ENCODE measurements at places on chromosomes 2 and 18.

DNA sequence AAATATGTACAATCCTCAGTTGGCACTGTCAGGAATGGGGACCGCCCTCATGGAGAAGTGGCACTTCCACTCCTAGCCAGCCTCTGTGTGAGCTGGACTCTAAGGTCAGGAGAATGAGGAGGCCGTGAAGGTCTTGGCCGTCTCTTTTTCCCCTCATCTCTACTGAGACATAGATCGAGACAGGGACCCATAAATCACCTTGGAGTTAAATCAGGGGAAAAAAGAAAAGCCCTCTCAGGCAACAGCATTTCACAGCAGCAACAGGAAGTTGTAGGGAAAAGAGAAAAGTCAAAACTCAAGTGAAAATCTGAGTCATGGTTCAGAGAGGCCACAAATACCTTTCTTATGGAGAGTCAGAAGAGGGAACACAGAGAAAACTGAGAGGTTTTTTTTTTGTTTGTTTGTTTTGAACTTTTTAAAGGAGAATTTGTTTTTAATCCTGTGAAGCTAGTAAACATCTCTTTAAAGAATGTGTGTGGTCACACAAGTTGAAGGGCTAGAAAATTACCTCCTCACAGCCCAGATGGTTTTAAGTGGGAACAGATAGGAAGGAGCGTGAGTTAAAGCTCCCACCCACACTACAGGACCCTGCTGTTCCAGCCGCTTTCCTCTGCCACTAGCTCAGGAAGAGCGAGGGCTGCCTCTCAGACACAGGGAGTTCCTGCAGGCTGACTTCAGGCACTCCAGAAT lies 30.6 kb upstream of the CYP1B1 start:
- DNase-seq = no peak

DNA sequence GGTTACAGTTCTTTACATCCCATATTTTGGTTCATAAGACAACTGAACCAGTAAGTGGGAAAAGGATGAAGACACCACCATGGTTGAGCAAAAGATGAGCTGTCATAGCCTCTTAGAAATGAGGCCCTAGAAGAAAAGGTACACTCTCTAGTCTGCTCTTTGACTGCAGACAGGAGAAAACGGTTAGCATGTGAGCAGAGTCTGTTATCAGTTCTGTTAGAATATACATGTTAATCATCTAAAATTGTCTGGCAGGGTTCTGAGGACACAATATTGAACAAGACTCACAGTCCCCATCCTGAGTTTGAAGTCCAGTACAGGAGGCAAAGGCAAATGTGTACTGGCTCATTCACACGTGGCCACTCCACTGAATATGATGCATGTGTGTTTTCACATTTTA lies 78.1 kb downstream of the MBOAT2 start:
- DNase-seq = no peak

GRCh38 chr18:57755473-57756067 lies 47.5 kb downstream of the ATP8B1 start:
- DNase-seq = no peak

DNA sequence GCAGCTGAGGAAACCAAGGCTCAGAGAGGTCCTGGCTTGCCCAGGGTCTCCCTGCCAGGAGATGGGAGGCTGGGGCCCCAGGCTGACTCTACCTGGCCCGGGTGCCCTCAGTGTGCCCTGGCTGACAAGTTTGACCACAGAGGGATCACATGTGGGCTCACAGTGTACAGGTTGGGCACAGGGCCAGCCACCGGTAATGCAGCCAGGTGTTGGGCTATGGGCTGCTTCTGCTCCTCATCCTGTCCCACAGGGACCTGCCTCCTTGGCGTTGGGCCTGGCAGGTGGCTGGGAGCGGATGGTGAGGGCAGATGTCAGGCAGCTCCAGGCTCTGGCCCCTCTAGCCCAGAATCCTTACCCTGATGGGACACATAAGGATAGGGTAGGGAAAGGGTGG lies 250.5 kb downstream of the LOXHD1 start:
- no peak for DNase-seq

DNA sequence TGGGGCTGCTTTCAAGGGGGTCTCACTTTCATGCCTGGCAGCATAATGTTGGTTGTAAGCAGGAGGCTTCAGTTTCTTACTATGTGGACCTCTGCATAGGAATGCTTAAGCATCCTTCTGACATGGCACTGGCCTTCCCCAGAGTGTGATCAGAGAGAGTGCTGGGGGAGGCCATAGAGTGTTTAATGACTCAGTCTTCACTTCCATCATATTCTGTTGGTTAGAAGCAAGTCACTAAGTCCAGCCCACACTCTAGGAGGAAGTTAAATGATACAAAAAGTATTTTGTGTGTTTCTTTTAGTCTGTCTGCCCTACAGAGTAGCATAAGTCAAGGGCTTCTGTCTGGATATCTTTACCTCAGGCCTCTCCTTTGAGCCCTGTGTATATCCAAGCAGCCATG lies 64.9 kb downstream of the GALNT1 start:
- no peak for DNase-seq

GRCh38 chr2:204328373-204328772 lies 216.9 kb upstream of the PARD3B start:
- no peak for DNase-seq

GRCh38 chr2:76415821-76416220 lies 705.1 kb upstream of the GCFC2 start:
- no peak for DNase-seq

DNA sequence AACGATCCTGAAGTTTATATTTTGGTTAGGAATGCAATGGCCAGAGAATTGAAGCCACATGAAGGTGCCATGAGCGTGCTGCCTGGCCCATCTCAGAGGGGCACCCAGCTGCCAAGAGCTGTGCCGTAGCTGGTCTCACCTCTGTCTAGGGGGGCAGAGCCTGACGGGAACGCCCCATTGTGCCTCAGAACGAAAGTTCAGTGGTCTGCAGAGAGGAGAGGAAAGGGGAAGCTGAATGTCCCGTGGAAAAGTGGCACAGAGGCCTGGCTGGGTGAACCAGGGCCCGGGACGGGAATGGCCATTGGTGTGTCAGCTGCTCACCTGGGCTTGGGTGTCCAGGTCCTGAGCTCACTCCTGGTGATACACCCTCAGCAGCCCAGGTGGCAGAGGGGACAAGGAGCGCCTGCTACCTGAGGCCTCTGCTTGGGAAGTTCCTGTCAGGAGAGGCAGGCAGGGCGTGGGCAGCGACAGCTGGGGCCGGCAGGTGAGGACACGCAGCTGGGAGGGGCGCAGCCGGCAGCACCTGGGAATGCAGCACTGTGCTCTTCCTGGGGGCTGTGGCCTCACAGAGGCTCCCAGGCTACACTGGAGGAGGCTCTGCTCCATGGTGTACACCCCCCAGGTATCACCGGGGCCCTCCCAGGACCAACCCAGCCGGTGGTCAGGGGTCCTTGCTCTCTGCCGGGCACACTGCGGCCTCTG lies 67.3 kb downstream of the PARD6G start:
- no peak for DNase-seq

DNA sequence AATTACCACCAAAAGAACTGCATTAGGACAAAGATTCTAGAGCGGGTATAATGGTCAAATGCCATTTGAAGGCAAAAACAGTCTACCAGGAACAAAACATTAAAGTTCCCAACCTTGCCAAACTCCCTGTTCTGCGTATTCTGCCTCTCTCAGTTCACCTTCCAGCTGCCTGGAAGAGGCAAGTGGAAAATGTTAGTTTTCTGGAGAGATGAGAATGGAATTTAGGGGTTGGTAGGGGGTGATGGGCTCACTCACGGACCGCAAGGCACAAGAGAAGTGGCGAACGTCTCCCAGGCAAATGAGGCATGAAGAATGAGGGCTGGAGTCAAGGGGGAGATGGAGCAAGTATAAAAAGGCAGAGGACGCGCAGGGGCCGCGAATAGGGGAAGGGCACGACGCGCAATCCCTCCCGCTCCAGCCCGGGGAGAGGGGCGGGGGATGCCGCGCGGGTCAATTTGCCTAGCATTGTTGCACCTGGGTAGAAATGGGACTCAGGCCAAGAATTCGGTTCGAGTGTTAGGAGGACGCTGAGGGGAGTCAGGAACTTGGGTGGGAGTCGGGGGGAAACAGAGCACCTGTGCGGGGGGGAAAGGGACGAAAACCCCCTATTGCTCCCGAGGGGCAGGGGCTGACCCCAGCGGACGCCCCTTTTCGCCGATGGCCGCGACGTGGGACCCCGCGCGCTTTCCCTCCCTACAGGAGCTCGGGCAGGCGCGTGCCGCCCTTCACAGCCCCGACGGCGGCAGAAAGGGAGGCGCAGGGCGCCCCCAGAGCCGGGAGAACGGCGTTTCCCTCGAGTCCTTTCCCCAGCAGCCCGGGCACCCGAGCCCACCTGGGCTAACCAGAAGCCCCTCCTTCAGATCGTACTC lies 573 bp downstream of the PAIP2B start:
- DNase-seq = no peak

- no peak for DNase-seq
These were observed 10.1 kb downstream of the KIF3C start for GRCh38 chr2:25972049-25972823.

DNA sequence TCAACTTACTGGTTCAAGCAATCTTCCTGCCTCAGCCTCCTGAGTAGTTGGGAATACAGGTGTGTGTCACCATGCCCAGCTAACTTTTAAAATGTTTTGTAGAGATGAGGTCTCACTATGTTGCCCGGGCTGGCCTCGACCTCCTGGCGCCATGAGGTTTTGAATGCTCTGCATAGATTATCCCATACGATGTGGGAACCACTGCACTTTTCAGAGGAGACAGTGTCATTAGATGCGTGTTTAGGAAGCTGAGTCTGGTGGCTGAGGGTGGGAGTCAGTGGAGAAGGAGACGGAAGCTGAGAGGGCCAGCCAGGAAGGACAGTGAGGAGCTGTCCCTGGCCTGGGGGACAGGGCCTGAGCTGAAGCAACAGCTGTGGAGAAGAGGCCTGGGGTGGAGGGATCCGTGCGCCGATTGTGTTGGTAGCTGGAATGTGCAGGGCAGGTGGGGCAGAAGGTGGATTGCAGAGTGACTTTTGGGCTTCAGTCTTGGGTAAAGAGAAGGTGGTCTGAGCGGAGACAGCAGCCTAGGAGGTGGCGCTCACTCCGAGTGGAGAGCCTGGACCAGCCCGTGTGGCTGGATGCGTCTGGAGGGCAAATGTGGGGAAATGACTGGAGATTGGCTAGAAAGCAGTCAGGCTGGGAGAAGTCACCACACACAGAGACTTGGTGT lies 68.0 kb downstream of the LDLRAD4 start:
- no peak for DNase-seq

DNA sequence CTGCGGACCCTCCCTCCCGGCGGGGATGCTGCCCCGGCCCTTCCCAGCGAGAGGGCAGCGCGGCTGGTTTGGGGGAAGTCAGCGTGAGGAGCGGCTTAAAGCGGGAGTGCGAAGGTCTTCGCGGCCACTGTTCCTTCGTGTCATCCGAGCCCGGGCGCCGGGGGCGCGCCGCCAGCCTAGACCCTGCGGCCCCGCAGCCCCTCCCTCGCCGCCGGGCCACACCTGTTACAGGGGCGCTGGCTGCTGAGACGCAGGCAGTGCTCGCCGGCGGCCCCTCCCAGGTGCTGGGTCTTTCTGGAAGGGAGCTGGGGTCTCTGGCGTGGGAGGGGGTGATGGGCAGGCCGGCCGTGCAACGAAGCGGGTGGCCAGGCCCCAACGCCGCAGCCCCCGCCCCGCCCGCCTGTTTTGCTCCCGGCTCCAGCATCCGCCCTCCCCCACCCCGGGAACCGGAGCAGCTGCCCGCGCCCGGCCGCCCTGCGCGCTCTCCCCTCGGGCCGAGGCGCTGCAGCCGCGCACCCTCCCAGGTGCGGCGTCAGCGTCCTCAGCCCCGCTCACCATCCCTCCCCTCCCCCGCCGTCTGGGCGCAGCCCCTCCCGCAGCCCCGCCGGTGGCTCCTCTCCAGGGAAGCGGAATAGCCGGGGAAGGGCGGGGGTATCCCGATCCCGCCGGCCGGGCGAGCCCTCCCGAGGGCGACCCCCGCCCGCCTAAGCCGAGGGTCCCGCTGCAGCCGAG lies 727 bp downstream of the KIF1A start:
- DNase-seq = no peak

DNA sequence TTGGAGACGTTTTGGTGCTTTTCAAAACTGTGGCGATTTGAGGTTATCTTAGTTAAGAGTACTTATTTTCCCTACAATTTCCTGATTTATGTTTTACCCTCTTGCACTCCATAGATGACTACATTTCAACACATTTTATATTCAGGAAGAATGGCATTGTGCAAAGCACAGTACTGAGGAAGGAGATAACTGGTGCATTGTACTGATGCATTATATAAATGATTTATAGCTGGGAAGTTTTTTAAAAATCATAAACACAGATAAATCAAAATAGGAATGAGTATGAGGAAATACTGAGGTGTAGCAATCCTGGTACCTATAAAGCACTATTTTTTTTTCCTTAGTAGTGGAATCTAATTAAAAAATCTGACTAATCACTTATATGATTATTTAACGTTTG lies 5.6 kb downstream of the REL start:
- DNase-seq = no peak

GRCh38 chr18:44816477-44816876 lies 135.8 kb downstream of the SETBP1 start:
- DNase-seq = no peak

DNA sequence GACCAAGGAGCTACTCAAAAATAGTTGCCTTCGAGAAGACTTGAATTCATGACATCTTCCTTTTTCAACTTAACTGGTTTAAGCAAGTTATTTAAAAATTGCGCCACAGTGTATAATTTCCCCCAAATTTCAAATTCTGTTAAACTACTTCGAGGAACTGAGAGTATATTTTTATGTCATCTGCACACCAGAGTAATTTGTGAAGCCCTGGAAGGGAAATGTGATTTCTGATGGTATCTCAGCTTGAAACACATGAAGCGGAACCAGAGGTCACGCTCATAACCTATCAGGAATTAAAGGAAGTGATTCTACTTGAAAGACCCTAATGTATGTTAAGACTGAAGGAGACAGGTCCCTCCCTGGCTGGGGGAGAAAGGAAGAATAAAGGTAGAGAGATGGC lies 33.9 kb upstream of the DARS1 start:
- no peak for DNase-seq

DNA sequence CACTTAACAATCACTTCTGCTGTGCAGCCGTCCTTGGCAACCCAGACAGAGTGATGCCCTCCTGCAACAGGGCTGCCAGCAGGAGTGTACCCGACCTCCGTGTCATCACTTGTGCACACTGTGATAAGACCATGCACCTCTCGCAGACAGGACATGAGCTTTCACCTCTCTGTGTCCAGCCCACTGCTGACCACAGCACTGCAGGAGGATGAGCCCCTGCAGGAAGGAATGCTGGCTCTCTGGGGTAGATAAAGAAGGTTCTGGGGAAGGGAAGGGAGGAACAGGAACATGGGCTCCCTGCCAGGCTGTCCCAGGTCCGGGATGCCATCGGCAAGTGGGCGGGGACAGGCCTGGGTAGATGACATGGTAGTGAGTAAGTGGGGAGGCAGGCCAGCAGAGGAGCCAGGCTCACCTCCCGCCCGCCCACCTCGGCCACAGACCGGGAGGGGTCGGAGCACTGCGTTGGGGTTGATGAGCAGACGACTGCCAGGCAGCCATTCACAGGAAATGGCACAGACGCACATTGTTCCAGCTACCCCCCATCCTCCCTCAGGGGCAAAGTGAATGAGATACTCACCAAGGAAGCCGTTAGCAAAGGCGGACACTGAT lies 18.6 kb upstream of the COL6A3 start:
- peak; percentile 14 for DNase-seq

GRCh38 chr2:48529676-48530032 lies 300 bp upstream of the STON1 start:
- DNase-seq = no peak

- DNase-seq = peak; percentile 16
These were observed 61.7 kb upstream of the LCLAT1 start for GRCh38 chr2:30385327-30385726.
